GM23248 (cell line): ENCODE measurements at places on chromosomes 7 and 10.

- DNase-seq = peak; percentile 88
Observed at GRCh38 chr7:120981888-120982615, 6.5 kb upstream of the CPED1 start.

DNA sequence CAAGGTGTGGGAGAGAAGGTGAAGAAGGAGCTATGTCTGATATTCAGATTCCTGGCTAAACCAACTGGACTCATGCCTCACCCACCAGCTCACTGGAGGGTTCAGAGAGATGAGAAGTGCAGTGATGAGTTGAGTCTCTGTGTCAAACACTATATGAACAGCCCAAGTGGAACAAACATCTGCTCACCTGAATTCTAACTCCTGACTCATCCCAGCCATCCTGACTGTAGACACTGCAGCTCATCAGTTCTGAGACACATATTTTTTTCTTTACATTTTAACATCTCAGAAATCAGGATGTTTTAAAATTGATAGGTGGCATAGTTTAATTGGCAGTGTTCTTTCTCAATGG is 27.3 kb downstream of the GSDME start:
- no peak for DNase-seq

DNA sequence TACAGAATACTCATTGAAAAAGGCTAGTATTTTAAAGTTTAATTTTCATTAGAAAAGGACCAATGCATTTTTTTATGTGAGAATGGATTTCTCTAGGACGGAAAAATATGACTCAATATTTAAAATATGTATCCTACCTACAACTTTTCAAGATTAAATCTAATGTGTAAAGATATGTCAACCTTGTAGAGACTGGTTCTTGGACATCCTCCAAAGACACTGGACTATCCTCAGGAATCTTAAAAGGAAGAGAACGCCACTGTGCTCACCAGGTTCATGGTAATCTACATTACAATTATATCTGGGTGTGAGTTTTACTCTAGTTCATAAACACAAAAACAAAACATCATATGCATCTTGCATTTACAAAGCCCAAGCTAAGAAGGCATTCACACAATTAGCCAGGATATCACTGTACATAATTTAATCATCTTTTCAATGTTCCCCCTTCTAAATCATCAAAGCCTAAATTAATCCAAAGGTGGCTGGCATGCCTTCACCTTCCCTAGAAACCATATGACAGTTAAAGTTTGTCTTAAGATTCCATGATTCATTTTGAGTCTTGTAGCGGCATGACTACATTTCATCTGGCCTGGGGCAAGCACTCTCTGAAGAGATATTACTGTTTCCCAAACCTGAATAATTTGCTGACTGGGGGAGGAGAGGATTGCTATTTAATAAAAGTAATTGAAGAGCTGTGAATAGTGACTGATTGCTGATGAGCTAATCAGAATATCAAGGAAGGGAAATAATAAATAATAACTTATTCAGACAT is 12.0 kb downstream of the SGCE start:
- DNase-seq = no peak

DNA sequence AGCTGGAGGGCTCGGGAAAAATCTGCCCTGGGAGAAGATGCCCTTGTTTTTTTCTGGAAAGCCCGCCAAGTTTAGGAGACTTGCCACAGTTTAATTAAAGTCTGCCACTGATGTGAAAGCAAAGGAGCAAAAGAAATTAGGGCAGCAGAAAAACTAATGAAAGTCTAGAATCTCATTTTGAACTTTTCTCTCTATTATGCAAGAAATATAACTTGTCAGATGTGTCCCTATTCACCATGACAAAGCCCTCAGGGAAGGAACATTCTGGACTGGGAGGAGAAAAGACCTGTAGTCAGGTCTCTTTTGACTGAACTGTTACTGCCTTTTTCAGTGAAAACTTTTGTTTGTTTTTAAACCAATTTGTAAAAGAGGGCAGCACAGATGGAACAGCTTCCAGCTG is 715.5 kb downstream of the SORCS3 start:
- DNase-seq = no peak

DNA sequence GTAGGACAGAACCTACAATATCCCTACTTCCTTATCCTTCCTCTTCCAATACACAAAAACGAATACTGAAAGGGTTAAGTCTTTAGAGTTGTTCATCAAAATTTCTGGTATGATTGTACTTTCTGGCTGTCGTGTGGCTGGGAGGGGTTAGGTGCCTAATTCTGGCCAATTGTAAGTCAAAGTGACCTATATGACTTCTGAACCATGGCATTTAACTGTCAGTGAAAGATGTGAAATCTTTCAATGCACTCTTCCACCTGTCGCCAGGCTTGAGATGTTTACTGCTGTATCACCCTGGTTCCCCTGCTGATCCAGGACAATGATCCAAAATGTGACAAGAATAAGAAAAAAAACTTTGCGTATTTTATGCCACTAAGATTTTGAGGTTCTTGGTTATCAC is 20.8 kb downstream of the EPC1 start:
- DNase-seq = no peak

DNA sequence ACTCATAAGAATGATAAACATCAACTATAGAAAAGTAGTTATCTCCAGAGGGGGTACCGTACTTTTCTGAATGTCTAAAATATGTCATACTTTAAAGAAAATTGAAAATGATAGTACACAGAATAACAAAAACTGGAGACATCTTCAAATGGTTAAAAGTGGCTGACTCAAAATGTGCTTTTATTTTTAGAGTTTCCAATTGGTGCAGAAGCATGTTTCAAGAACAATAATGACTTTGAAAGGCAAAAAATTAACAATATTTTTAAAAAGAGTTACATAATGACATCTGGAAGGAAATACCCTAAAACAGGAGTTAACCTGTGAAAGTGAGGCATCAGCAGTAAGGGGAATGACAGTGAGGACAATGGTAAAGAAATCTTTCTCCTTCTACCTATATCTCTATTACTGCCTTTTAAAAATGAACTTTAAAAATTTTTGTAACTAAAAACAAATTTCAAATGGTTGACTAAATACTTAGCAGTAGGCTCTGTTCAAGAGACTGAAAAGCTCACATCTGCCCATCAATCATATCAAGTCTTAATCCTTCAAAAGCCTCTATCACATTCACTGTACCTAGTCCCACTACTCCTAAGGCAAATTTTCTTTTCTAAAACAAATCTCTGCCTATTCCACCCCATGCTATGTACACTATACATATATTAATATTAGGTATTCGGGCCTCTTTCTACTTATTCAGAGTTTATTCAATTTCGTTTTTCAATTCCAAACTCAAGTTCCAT is 3.0 kb downstream of the ASZ1 start:
- DNase-seq = no peak

GRCh38 chr7:29561271-29561670 is 2.4 kb upstream of the PRR15 start:
- DNase-seq = no peak

DNA sequence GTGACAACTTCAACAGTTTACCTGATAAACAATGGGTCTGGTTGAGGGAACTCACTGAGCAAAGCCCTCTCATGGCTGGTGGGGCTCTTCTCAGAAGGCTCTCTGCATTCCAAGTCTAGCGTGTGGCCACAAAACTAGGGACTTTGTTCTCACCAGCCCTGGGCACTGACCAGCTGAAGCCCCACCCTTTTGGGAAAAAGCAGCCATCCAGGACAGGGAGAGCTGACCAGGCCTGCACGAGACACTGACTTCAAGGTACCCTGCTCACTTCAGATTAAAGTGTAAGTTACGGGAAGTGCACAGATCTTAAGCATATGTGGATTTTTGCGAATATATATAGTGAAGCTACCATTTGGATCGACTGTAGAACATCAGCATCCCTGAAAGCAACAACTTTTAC is 67.4 kb upstream of the LRRC4 start:
- DNase-seq = no peak

GRCh38 chr7:101803203-101804087 is 14.0 kb upstream of the CUX1 start:
- DNase-seq = no peak

GRCh38 chr10:96310321-96310669 is 6.1 kb downstream of the DNTT start:
- no peak for DNase-seq

- no peak for DNase-seq
Observed at GRCh38 chr7:126605056-126605455, 647.7 kb downstream of the GRM8 start.

DNA sequence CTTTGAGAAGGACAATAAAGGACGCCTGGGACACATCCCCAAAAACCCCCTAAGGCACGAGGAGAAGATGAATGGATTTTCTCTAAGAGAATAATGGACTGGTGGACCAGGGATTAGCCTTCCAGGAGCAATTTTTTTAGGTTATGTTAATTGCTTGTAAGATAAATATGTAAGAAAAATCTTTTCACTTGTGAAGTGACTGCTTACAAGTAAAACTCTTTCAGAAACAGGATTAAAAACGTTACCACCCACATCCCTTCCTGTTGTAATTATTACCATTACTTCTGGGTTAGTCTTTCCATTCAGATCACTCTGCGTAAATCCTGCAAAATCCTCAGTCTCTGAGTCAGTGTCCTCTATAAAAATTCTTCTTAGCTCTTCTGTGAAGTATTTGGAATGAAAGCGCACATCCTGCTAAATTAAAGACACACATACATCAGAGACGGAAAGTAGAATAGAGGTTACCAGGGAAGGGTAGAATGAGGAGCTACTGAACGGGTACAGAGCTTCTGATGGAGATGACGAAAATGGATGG is 34.3 kb downstream of the CDCA7L start:
- DNase-seq = peak; percentile 88

GRCh38 chr10:13684252-13684791 is 97.6 kb downstream of the PRPF18 start:
- peak; percentile 73 for DNase-seq

DNA sequence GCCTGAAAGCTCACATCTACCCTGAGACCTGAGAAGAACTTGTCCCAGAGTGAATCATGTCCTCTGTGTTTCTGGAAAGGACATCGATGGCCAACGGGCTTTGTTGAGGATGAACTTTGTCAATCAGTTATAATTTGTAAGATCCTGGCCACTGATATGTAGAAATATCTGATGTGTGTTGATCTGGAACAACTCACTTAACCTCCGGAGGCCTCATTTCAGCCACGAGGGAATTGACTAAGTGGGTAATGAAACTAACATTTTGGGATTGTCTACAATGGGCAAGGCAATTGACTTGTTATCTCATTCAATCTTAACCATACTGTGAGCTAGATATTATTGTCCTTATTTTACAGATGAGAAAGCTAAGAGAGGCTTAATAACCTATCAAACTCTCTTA is 468.1 kb upstream of the NRP1 start:
- DNase-seq = no peak

DNA sequence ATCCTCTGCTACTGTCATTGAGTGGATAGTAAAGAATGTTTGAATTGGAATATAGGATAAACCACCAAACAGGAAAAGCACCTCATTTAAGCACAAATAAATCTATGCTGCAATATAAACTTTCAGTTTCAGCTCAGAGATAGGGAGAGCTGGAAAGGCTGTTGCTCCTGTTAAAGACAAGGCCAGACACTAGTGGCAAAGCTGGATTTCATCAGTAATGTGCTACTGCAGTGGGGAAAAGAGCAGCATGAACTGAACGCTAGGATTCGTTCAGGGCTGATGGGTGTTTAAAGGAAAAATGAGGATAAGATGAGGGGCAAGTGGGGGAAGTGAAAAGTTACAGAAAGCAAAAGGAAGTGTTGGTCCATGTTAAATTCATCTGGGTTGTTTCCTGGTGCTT is 775.4 kb upstream of the COBL start:
- DNase-seq = no peak

DNA sequence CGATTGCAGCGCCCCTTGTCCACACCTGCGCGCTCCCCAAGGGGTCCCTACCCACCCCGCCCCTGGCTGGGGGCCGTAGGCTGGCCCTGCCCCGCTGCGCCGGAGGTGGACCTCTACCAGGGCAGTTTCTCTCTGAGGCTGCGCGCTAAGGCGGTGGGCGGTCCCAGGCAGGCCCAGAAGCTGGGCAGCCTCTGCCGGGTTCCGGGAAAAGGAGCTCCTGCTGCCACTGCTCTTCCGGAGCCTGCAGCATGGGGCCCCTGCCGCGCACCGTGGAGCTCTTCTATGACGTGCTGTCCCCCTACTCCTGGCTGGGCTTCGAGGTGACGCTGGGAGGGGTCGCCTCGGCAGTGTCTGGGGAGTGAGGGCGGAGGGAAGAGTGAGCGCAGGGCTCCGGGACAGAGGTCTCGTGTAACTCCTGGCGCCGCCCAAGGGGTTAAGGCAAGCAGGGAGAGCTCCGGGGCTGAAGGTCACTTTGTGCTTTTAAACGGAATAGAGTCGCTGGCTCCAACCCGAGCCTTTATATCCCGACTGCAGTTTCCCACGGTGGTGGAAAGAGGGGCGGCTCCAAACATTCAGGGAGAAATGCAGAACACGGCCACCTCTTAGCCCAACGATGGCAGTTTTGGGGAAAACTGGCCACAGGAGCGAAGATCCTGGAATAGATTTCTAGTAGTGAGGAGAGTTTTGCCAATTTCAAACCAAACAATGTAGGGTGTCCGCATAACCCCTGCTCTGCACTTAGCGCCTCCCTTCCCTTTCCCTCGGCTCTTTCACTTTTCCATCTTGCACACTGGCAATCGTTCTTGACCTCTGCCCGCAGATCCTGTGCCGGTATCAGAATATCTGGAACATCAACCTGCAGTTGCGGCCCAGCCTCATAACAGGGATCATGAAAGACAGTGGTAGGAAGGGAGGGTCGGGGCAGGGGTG is at the start of gene GSTK1:
TSS of gene GSTK1 (plus strand) at position 176 of the 930 bp plus-strand sequence. CDS start at position 249, 73 bp downstream.
- DNase-seq = peak; percentile 86

DNA sequence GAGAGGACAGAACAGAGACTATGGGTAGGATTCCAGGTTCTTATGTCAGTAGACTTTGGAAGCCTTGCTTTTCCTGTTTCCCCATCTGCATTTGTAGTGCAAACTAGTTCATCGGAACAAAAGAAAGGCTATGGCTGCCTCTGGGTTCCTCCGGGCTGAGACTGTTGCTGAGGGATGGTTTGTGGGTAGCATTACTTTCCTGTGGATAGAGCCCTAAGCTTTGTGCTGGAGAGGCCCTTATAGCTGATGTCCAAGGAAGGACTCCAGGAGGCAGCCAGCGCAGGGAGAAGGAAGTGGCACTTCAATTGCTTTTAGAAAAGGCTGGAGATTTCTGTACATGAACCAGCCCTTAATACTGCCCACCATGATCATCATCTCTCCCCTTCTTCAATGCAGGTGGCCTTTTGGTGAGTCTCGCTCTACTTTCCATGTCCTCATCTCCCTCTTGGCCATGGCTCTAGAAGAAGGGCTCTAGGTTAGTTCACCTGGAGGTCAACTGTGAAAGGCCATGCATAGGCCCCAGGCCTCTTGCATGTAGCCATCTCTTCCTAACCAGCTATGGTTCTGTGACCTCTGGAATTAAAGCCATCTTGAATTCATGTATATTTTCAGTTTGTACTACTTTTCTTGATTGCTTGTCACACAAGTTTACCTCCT is 15.4 kb downstream of the MXI1 start:
- no peak for DNase-seq

- DNase-seq = no peak
Observed at GRCh38 chr7:87512906-87513305, 37.4 kb upstream of the ABCB4 start.

- DNase-seq = no peak
Observed at GRCh38 chr7:30925913-30926312, 14.3 kb downstream of the AQP1 start.

GRCh38 chr7:28500138-28500537 is 87.8 kb downstream of the CREB5 start:
- no peak for DNase-seq
